Activated CD8-positive, alpha-beta T cell treated with anti-CD3 and anti-CD28 coated beads for 36 hours (primary cell): ENCODE measurements at places on chromosomes 11 and 22.

DNA sequence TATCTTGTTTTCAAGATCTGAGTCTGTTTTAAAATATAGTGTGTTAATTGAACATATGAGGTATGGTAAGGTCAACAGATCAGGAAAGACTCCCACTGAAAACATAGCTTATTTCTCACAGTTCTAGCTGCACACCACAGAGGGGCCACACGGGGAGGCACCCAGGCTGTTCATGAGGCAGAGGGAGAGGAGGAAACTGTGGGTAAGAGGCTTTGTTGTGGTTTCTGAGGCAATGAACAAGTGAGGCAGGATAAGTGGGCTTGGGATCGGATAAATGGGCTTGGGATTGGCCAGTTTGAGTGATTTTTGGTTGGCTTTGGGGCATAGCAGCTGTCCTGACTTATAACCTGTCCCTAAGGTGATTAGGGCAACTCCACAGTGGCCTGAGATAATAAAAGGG lies 242.1 kb downstream of the LUZP2 start:
- DNase-seq: no peak

DNA sequence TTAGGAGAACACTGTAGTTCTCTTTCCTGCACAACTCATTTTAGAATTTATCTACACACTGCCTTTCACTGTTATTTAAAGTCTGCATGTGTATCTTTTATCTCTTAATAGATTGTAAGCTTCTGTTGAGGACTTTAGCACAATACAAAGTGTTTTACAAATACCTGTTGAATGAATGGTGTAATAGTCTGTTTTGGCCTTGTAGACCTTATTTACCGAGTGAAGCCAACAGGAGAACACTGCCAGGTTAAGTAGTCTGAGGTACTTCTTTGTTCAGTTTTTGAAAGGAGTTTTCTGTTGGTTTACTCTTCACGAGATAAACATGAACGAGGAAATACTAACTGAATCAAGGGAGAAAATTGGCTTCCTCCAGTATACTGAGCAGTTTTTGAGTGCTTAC lies 31.0 kb downstream of the SIK2 start:
- DNase-seq: no peak

DNA sequence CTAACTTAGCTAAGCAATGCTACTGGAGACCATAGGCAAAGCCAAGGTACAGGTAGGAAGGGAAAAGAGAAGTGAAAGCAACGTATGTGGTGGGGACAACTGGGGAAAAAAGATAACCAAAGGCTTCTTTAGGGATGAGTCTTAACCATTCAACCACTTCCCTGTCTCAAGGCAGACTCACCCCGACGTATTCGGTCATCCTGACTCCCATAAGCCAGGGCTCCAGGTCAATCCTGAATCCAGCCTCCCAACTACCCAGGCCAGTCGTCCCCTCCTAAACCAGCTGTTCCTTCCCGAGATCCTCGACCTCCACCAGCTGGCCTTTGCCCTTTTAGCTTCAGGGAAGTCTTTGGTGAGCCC lies 330 bp downstream of the ACP2 start:
- no peak for DNase-seq

DNA sequence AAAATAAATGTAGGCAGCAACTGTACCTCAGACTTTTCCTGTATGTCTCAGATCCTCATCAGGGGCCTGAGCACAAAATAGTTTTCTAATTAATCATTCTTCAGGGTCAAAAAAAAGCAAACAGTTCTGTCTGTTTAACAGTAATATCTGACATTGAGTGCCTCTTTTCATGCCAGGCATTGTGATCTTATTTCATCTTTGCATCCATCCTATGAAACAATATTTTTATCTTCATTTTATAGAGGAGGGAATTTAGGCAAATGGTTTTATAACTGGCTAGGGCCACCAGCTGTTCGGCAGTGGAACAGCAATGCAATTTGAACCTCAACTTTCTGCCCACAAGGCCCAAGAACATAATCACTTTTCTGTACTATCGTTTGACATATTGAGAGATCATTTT lies 145.6 kb downstream of the WNT7B start:
- DNase-seq: no peak

DNA sequence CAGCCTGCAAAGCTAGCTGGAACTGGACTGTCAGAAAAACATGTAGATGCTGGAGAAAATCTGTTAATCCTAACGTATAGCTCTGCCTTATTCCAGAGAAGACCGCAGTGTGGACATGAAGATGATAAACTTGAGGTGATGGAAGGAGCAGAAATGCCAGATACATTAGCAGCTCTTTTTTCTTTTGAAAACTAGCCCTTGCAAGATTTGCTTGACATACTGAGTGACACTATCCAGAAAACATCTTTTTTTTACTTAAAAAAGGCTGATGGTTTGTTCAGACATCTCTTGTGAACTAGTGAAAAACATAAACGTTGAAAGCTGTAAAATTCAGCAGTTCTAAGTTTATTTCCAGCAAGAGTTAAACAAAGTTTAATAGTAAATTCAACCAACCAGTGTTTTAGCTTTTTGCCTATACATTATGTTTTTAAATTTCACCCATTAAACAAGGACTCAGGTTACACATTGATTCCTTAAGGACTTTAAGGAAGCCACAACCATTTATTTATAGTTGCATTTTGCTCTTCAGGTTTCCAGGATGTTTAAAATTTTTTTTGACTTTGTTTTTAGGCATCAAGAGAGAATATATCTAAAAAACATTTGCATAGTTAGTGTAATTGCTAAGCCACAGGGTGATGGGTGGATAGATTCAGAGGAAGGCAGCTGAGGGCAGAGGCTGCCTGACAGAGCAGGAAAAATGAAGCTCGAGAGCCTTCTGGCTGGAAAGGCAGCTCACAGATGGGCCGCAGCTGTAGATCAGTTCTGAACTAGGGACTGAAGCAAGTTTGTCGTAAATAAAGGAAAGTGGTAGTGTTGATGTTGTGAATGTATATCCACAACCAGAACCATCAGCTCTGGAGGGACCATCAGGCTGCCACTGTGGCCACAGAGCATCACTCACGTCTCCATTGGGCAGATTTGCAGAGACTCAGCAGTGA lies 9.5 kb downstream of the SNAP29 start:
- no peak for DNase-seq

- DNase-seq: no peak
Observed at GRCh38 chr11:109902764-109903433, 190.3 kb upstream of the ZC3H12C start.

- DNase-seq: peak; percentile 64
Observed at GRCh38 chr22:43228330-43228729, 41.4 kb upstream of the TTLL12 start.

- DNase-seq: no peak
Observed at GRCh38 chr11:133381761-133382130, 150.6 kb downstream of the OPCML start.

- DNase-seq: no peak
Observed at GRCh38 chr11:93537767-93538261, 5.4 kb downstream of the SMCO4 start.
